ENCODE measurements at places on chromosomes 6 and 20. TPM values are rescaled to one million over a fixed set of nuclear protein-coding genes. Genes with fewer than 3 reads are reported as not detected.
A peak's percentile ranks its signal among the peaks of the same experiment; 100 is the strongest.

Gene EDN3
- total RNA-seq: not detected

GRCh38 chr6:74879234-74879633, 326.6 kb downstream of the COL12A1 start:
- H3K4me3 ChIP-seq: no peak overlapping the region
- DNase-seq: no peak
- no peaks in the 10 kb centered on the region for H3K4me1 ChIP-seq
- no peaks in the 10 kb centered on the region for H3K27me3 ChIP-seq
- H3K36me3 ChIP-seq: no peaks in the 10 kb centered on the region

DNA sequence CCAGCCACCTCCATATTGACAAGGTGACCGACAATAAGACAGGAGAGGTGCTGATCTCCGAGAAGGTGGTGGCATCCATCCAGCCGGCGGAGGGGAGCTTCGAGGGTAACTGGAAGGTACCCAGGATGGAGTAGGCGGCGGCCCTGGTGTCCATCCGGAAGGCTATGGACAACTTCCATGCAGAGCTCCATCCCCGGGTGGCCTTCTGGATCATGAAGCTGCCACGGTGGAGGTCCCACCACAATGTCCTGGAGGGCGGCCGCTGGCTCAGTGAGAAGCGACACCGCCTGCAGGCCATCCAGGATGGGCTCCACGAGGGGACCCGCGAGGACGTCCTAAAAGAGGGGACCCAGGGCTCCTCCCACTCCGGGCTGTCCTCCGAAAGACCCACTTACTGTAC, 17.0 kb downstream of the DEFB115 start:
- no peak for DNase-seq
- H3K36me3 ChIP-seq: no peaks in the 10 kb centered on the region
- no peaks in the 10 kb centered on the region for H3K4me1 ChIP-seq
- no peak overlapping the region for H3K27ac ChIP-seq
- H3K4me3 ChIP-seq: no peak overlapping the region

- no peaks in the 10 kb centered on the region for H3K4me1 ChIP-seq
- peaks cover 49% of the 10 kb centered on the region for H3K27me3 ChIP-seq
- H3K4me3 ChIP-seq: no peak overlapping the region
- H3K27ac ChIP-seq: no peak overlapping the region
- no peaks in the 10 kb centered on the region for H3K36me3 ChIP-seq
- DNase-seq: no peak
Observed at GRCh38 chr6:41419385-41419784, 84.0 kb downstream of the NCR2 start.

DNA sequence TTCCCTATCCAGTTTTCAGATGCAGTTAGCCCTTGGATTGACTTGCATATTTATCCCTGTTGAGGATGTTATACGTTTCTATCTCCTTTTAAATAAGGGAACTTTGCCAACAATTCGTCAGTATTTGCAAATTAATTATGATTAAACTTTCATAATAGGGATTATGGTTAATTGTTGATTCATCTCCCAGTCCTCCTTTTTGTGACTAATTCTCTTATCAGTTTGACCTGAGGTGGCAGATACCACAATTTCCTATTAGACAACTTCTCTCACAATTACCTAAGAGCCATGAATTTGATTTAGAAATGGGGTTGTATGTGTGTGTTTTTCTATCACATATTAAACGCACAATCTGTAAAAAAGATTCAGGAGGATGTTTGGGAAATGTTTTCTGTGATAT, 172.9 kb downstream of the LAMA2 start:
- no peak overlapping the region for H3K27ac ChIP-seq
- no peaks in the 10 kb centered on the region for H3K4me1 ChIP-seq
- H3K36me3 ChIP-seq: no peaks in the 10 kb centered on the region
- H3K4me3 ChIP-seq: no peak overlapping the region
- no peak for DNase-seq

- no peaks in the 10 kb centered on the region for H3K4me1 ChIP-seq
- H3K27me3 ChIP-seq: no peaks in the 10 kb centered on the region
- no peak overlapping the region for H3K4me3 ChIP-seq
- no peaks in the 10 kb centered on the region for H3K36me3 ChIP-seq
Observed at GRCh38 chr6:87465051-87465450, 7.7 kb upstream of the SLC35A1 start.

DNA sequence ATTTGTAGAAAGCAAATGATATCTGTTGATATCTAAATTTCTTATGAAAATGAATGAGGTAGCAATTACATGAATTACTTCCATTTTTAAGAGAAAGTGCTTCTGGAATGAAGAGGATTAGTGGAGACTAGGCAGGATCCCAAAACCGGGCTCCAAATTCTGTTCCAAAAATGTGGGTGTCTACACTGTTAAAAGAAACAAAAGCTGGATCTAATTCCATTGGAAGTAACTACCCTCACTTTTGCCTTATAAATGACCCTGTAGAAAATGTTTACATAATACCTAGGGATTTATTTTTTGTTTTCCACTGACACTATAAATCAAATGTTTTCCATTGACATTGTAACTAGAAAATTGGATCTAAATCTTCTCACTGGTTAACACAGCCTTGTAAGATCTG, 454.9 kb upstream of the JARID2 start:
- no peak for DNase-seq
- H3K27me3 ChIP-seq: no peaks in the 10 kb centered on the region
- H3K4me3 ChIP-seq: no peak overlapping the region
- no peaks in the 10 kb centered on the region for H3K36me3 ChIP-seq

GRCh38 chr6:2766767-2767656, 1.8 kb downstream of the WRNIP1 start:
- H3K4me1 ChIP-seq: peaks cover 14% of the 10 kb centered on the region
- peak overlapping the region; percentile 97 for H3K27ac ChIP-seq
- peaks cover 6% of the 10 kb centered on the region for H3K36me3 ChIP-seq
- H3K4me3 ChIP-seq: peak overlapping the region; percentile 89
- no peak for DNase-seq

GRCh38 chr20:5945963-5946362, 4.4 kb downstream of the TRMT6 start:
- DNase-seq: no peak
- no peak overlapping the region for H3K27ac ChIP-seq
- peaks cover 8% of the 10 kb centered on the region for H3K4me1 ChIP-seq
- H3K36me3 ChIP-seq: peaks cover 74% of the 10 kb centered on the region
- H3K4me3 ChIP-seq: no peak overlapping the region

DNA sequence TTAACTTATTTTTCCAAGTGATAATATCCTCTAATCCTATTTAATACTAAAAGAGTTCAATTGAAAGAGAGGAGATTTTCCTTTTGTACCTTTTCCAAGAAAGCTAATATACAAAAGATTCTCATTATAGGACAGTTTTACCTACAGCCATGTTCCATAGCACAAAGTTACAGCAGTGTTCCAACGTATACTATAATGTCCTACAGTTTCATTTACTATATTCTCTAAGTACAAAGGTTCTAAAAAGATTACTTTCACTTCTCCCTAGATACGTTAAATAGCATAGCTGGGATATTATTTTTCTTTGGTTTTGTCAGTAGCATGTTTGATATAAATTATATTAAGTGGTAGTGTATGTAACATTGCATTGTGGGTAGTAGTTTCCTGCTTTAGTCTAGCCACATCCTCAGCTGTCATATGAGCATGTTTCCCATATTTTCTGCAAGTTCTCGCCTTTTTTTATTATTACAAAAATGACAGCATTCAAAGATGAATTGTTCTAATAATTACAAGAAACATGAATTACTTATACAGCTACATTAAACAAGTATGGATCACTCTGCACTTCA, 4.4 kb upstream of the RUNX2 start:
- H3K4me3 ChIP-seq: no peak overlapping the region
- peaks cover 10% of the 10 kb centered on the region for H3K4me1 ChIP-seq
- DNase-seq: no peak
- no peaks in the 10 kb centered on the region for H3K36me3 ChIP-seq
- H3K27ac ChIP-seq: no peak overlapping the region

DNA sequence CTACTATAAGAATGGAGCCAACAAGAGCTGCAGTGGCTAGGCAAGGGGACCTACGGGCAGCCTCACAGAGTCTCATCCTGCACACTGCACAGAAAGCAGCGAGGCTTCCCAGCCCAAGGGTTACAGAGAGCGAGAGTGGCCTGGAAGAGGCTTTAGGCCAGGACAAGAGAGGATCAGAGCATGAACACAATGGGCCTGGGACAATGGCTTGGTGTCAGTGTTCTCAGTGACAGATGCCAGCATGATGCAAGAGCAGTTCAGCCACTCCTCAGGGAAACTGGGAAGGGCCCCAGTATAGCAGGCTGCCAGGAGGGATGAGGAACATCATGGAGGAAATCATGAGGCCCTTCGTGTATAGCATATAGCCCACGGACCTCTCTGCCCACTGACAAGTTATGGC, 108.0 kb downstream of the NUS1 start:
- no peak overlapping the region for H3K4me3 ChIP-seq
- H3K4me1 ChIP-seq: no peaks in the 10 kb centered on the region
- no peak overlapping the region for H3K27ac ChIP-seq
- no peak for DNase-seq

Gene RAD21L1
- total RNA-seq: not detected

Gene FAM209B
- 0.42 TPM for total RNA-seq

- peak; percentile 82 for DNase-seq
- H3K36me3 ChIP-seq: no peaks in the 10 kb centered on the region
- no peak overlapping the region for H3K4me3 ChIP-seq
- no peak overlapping the region for H3K27ac ChIP-seq
- H3K27me3 ChIP-seq: no peaks in the 10 kb centered on the region
- H3K4me1 ChIP-seq: peaks cover 14% of the 10 kb centered on the region
Observed at GRCh38 chr20:39849664-39850063, 839.4 kb downstream of the MAFB start.

Gene TCP1
- total RNA-seq: 170 TPM

GRCh38 chr6:69848552-69848951, 17.8 kb upstream of the COL19A1 start:
- no peaks in the 10 kb centered on the region for H3K4me1 ChIP-seq
- no peaks in the 10 kb centered on the region for H3K36me3 ChIP-seq
- no peaks in the 10 kb centered on the region for H3K27me3 ChIP-seq
- no peak overlapping the region for H3K27ac ChIP-seq

Gene ADTRP
- total RNA-seq: 7.1 TPM

DNA sequence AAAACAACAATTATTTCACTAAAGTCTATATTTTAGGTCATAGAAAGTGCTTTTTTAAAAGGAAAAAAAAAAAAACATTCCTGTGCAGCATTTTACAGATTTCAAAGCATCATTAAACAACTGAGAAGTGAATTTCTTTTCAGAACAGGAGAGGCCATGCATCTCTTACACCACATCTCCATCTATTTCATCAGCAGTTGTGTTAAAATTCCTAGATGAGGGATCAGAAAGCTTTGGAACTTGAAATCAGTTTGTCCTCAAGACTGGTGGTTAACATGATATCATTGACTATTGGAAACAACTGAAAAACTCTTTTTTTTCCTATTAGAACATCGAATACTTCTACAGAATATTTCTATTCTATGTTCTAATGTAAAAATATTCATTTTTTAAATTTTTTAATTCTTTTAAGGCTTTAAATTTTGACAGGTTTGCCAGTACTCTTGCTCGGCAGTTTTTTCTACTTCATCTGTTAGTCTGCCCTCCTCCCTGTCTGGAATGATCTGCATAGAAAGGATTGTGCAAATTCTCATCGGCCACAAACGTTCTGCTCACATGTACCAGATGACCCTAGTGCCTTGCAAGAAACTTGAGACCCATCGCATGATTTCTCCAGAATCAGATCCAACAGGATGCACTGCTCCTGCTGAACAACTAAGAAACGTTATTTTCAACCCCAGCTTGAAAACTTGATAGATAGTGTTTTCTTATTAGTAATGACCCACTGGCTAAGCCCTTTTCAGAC, 411.0 kb upstream of the AGPAT4 start:
- DNase-seq: no peak
- no peaks in the 10 kb centered on the region for H3K36me3 ChIP-seq
- H3K4me3 ChIP-seq: no peak overlapping the region
- H3K27me3 ChIP-seq: no peaks in the 10 kb centered on the region

DNA sequence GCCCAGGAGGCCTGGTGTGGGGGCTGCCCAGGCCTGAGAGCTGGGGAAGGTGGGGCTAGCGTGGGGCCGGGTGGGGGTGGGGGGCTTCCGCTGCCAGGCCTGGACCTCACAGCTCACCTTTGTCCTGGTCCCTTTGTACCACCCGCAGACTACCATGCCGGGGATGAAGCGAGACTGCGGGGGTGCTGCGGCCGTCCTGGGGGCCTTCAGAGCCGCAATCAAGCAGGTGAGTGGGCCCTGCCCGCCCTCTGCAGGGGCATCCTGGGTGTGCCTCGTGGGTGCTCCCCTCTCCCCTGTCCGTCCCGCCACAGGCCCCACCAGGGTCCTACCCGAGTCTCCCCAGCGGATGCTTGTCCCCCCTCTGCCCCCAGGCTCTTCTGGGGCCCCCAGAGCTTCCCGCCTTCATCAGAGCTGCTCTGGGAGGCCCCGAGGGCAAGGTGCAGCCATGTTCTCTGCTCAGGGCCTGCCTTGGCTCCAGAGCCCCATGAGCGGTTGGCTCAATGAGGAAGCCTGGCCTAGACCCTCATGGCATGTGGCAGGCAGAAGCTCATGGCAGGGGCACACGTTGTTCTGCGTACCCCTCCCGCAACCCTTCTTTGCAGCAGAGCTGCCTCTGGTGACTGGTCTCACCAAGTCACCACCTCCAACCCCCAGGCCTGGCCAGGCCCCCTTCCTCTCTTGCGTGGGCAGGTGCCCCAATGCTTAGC, 14.5 kb downstream of the NPEPL1 start:
- no peak overlapping the region for H3K27ac ChIP-seq
- no peaks in the 10 kb centered on the region for H3K4me1 ChIP-seq
- no peaks in the 10 kb centered on the region for H3K36me3 ChIP-seq
- no peaks in the 10 kb centered on the region for H3K27me3 ChIP-seq

DNA sequence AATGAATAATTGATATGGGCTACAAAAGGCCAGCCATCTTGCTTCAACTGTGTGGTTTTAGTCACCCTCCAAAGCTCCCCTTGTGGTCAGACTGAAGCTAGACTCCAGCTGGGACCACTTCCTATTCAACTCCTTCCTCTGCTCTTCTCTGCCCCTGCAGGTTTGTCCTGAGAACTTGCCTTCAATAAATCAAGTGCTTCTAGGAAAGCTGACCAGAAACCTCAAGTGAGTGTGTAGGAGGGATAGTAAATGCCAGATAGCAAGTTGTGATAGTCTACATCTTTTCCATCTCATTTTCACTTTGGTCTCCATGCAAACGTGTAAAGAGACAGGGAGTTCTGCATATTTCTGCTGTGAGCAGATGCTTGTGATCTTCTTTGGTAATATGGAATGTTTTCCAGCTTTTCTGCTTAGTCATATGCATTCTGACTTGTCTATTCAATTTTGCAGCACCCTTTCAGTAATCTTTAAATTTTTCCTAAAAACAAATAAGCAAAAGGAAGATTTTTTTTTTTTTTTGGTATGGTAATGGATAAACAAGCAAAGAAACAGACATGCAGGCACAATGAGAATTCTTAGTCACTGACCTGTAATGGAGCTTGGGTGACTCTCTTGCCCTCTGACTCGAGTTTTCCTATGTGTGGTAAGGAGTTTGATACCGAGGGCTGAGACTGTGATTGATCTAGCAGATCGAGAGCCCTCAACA, 201.3 kb upstream of the BTBD3 start:
- no peak overlapping the region for H3K27ac ChIP-seq
- H3K27me3 ChIP-seq: no peaks in the 10 kb centered on the region
- no peak for DNase-seq
- no peak overlapping the region for H3K4me3 ChIP-seq
- no peaks in the 10 kb centered on the region for H3K4me1 ChIP-seq

Gene ATF6B
- total RNA-seq: 70.7 TPM

- no peaks in the 10 kb centered on the region for H3K4me1 ChIP-seq
- DNase-seq: no peak
- no peak overlapping the region for H3K4me3 ChIP-seq
- peaks cover 34% of the 10 kb centered on the region for H3K27me3 ChIP-seq
- no peak overlapping the region for H3K27ac ChIP-seq
- no peaks in the 10 kb centered on the region for H3K36me3 ChIP-seq
Observed at GRCh38 chr6:26342106-26343004, 22.6 kb upstream of the BTN3A2 start.

Gene BHLHE23
- total RNA-seq: not detected

Gene VSTM2L
- 31.9 TPM for total RNA-seq

Gene SAMD3
- total RNA-seq: 2.7 TPM
